ENCODE measurements at places on chromosomes 3 and 15.
A peak's percentile ranks its signal among the peaks of the same experiment; 100 is the strongest.

DNA sequence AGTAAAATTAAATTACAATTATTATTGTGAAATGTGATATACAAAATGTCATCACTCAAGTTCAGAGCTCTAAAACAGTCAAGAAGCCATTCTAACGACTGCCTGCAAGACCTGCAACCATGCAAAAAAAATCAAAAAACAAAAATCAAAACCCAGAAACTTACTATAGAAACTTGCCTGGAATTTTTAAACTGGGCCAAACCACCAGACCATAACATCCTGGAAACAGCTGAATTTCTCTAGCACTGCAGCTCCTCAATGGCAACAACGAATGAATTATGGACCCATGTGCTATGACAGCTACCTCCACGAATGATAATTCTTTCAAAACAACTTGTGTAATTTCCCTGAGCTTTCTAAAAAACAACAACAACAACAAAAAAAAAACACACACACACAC is 130.0 kb upstream of the KCNMB2 start:
- DNase-seq: no peak

DNA sequence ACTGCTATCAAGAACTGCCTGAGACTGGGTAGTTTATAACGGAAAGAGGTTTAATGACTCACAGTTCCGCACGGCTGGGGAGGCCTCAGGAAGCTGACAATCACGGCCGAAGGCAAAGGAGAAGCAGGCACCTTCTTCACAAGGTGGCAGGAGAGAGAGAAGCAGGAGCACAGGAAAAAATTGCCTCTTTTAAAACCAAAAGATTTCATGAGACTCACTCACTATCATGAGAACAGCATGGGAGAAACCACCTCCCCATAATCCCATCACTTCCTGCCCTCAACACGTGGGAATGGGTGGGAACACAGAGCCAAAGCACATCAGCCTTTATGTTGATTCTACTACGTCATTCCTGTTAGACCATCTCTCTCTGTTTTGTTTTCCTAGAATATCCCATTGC is 650.9 kb upstream of the SEMA6D start:
- DNase-seq: no peak

DNA sequence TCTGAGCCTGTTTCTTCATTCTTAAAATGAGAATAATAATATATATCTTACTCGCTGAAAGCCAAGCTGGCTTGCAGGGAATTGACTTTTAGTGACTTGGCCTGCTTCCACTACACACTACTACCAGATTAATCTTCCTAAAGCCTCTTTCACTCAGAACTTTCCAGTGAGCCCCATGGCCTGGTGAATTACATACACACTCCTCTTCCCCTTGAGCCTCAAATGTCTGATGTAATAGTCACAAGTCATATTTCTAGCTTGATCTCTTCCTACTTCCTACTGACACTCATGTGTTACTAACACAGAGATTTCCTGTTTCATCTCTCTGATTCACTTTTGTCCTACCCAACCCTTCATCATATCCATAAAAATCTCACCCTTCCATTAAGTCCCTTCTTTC is 82.7 kb upstream of the SOX2 start:
- DNase-seq: no peak

GRCh38 chr3:36904641-36905040 is 40.2 kb downstream of the TRANK1 start:
- peak; percentile 24 for DNase-seq

- no peak for DNase-seq
Observed at GRCh38 chr3:17765819-17766472, 23.5 kb upstream of the TBC1D5 start.

DNA sequence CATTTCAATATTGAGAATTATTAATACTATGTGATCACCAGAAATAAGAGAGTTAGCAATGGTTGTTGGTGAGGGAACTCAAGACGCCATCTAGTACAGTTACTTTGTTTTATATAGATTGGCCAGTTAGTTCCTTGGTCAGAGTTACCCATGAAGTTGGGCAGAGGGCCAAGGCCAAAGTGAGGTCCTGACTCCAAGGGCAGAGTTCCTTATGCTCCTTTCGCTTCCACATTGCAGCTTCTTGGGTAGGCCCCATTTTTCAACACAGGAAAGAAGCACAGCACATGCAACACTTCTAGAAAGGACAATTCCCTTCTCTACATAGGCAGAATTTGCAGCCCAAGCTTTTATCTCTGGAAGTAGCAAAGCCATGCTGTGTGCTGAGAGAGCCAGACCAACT is 178.6 kb downstream of the KCNAB1 start:
- DNase-seq: no peak

GRCh38 chr3:178743297-178743696 is 207.1 kb downstream of the KCNMB2 start:
- DNase-seq: no peak

- DNase-seq: no peak
Observed at GRCh38 chr3:95721938-95722337, 1092.5 kb upstream of the EPHA6 start.

GRCh38 chr15:60316961-60317360 is 80.8 kb downstream of the ANXA2 start:
- DNase-seq: no peak

GRCh38 chr15:72353266-72353665 is 22.5 kb downstream of the HEXA start:
- peak; percentile 39 for DNase-seq

- no peak for DNase-seq
Observed at GRCh38 chr3:41125258-41125657, 74.0 kb upstream of the CTNNB1 start.

DNA sequence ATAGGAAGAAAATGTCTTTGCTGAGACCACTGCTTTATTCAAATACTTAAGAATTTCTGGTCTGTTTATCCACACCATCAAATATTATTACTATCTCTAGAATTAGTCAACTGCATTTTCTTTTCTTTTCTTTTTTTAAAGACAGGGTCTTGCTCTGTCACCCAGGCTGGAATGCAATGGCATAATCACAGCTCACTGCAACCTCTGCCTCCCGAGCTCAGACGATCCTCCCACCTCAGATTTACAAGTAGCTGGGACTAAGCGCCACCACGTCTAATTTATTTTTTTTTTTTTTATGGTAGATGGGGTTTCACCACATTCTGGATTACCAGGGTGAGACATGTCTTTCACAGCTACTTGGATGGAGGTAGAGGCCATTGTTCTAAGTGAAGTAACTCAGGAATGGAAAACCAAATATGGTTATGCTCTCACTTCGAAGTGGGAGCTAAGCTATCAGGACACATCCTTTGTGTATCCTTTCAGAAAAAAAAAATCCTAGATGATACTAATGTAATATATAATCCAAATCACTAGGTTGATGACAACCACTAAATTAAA is 52.8 kb downstream of the STAG1 start:
- peak; percentile 11 for DNase-seq

DNA sequence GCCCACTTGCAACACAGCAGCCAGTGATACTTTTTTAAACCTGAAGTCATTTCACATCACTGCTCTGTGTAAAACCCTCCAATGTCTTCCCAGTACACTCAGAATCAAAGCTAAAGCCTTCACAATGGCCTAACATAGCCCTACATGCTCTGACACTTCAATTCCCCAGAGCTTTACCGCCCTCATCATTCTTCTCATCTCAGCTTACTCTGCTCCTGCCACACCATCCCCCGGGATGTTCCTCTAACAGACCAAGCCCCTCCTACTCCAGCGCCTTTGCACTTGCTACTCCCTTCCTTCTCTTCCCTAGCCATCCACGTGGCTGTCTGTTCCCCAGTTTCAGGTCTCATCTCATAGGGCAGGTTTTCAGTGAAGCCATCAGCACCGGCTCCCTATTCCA is 194.0 kb downstream of the SSR3 start:
- DNase-seq: no peak

- no peak for DNase-seq
Observed at GRCh38 chr3:190323246-190323626, 990 bp upstream of the CLDN1 start.

DNA sequence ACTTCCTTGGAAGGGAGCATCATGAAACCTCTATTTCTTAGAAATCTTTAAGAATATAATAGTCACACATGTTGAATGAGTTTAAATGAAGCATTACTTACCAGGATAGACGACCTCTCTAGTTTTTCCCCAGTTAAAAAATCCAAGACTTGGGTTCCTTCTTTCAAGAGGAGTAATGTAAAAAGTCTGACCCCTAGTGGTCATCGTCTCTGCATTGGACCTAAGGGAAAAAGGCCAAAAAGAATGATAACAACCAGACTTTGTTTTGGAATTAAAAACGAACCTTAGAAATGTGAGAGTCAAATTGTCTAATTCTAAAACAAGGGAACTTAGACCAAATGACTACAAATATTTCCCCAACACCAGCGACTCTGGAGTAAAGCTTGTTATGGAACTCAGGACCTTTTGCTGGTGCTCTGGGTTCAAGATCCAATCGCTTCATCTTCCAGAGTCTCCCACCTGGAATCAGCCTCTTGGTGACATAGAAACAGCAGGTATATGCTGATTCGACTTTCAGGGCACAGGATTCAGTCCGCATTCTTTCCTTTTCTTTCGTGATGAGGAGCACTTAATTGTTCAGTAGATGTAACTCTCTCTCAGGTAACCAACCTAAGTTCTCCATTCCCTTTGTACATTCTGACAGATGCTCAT is 214.8 kb upstream of the TPRG1 start:
- peak; percentile 66 for DNase-seq

- no peak for DNase-seq
Observed at GRCh38 chr15:32852771-32853170, 135.0 kb downstream of the GREM1 start.

DNA sequence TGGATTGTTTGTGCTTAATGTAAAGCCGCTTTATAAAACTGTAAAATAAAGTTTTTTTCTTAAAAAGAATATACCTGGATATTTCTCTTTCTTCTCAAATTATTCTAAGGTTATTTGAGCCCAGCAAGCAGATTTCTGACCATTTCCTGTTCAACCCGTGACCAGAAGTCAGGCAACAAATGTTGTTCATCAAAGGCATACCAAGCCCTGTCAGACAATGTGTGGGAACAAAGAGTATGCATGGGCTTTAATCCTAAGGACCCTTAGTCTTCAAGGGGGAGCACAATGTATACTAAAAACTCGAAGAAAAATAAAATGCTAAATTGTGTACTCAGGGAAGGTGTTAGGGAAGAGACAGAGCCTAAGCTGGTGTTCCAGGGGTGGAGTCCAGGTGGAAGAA is 26.6 kb upstream of the PAQR5 start:
- no peak for DNase-seq

DNA sequence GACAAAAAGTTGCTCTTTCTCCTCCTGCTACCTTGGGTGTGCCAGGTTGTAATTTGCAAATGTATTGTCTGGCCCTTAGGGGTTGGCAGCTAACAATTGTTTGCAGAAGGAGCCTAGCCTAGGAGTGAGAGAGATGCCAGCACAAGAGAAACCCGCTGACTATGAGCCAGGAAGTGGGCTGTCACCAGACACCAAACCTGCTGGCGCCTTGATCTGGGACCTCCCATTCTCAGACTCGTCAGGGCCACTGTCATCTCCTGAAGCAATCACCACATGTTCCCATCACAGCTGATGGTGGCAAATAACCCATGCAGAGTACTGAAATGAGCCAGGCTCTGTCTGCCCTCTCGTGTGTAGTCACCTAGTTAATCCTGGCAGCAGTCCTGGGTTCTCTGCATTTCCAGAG is 406.4 kb upstream of the NPAP1 start:
- DNase-seq: no peak

DNA sequence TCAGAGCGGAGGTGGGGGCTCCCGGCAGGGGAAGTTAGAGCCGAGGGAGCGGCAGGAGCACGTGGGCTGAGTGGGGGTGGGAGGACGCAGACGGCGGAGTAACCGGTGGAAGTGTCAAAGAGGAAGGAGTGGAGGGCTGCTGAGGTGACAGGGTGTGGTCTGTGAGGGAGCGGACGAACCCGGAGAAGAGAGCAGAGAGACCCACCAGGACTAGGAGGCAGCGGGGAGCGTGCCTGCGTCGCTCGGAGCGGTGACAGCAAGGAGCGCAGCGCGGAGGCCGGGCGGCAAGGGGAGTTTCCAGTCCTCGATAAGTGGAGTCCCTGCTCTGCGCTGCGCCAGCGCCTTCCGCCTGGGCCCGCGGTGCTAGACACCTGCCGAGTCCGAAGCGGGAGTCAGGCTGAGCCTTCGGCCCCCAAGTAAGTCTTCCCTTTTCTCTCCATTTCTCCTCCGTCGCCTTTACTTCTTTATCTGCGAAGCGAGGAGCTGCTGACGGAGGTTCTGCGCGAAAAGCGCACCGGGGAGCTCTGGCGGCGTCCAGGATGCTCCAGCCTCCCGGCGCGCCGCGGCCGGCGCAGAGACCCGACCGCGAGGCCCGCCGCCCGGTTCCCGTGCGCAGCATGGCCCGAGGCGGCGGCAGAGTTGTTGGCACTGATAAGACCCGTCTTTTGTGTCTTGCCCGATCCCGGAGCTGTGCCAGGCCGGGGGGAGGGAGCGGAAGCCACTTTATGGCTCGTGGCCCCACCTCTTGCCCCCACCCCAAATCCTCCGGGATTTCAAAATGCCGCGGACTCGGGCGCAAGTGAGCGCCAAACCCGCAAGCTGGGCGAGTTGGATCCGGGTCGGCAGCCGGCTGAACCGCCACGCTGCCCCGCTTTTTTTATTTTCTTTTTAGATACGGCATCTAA is 533.0 kb upstream of the SEMA6D start:
- peak; percentile 1 for DNase-seq

- DNase-seq: no peak
Observed at GRCh38 chr3:188231456-188231855, 77.5 kb downstream of the LPP start.

DNA sequence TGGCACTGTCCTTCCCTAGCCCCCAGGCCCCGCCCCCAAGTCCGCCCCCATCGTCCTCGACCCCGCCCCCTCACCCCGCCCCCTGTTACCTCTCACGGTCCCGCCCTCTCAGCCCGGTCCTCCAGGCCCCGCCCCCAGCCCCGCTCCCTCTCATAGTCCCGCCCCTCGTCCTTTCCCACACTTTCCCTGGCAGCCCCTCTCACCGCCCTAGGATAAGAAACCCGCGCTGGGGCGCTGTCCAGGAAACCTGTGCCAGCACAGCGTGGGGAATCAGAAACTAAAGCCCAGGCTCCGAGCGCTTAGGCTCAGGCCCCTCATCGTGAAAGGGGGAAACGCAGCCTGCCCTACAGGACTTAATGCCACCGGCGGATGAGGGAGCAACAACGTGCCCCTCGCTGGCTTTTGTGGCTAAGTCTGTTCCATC is 20.9 kb downstream of the TRPM1 start:
- peak; percentile 34 for DNase-seq

DNA sequence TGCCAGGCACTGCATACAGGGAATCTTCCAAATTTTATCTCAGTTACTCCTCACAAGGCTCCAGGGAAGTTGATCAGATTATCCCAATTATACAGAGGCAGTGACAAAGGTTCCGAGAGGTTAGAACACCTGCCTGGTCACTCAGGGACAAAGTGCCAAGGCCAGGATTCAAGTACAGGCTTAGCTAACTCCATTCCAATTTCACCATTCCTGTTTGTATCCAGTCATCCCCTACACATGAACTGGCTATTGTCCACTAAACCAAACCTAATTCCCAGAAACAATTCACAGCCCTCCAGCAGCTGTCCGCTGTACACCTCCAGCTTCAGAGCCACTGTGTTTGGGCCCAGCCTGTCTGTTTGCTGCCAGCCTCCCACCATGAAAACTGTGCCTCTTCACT is 16.0 kb downstream of the MUC13 start:
- DNase-seq: no peak

- peak; percentile 54 for DNase-seq
Observed at GRCh38 chr3:45597171-45597570, 2.6 kb downstream of the LIMD1 start.

GRCh38 chr15:37057256-37057655 is 43.1 kb downstream of the MEIS2 start:
- DNase-seq: no peak
